Mammary epithelial cell (primary cell): ENCODE measurements at places on chromosomes 7 and 10. TPM values are rescaled to one million over a fixed set of nuclear protein-coding genes. Genes with fewer than 3 reads are reported as not detected.

Gene HOXA6
- total RNA-seq, result 1.7 and 3.1 TPM in 2 replicates

Gene SAMD9L
- 6.7 TPM for total RNA-seq

Gene CH25H
- not detected in 2 replicates for total RNA-seq

Gene CAV2
- 253 and 285 TPM in 2 replicates for total RNA-seq

Gene AKR1D1
- not detected in 2 replicates for total RNA-seq

Gene DOCK4
- 7.5 TPM for total RNA-seq

Gene CRHR2
- total RNA-seq, result not detected in 2 replicates

Gene CUBN
- total RNA-seq, result 0.24 and 0.28 TPM in 2 replicates

Gene POLR2J2
- 12.1 and 13.2 TPM in 2 replicates for total RNA-seq

Gene EN2
- total RNA-seq, result 0.26 and 0.43 TPM in 2 replicates

Gene PNLIPRP2
- total RNA-seq, result not detected

Gene FXYD4
- total RNA-seq, result not detected

Gene C10orf105
- total RNA-seq, result not detected in 2 replicates

Gene PAX2
- total RNA-seq, result not detected in 2 replicates

Gene MRM2
- total RNA-seq, result 26.0 and 29.9 TPM in 2 replicates

Gene FAM25A
- not detected for total RNA-seq

Gene FGFBP3
- 0.17 TPM for total RNA-seq

Gene CALHM2
- total RNA-seq, result 1.4 and 3.2 TPM in 2 replicates

Gene HOXA5
- total RNA-seq, result 11.0 TPM

Gene CYP2C19
- not detected in 2 replicates for total RNA-seq

Gene CHPF2
- 56.3 TPM for total RNA-seq

Gene OR2A42
- total RNA-seq, result not detected

Gene CYTH3
- 33.3 TPM for total RNA-seq

Gene ABLIM1
- 99.9 and 152 TPM in 2 replicates for total RNA-seq

Gene SNX10
- total RNA-seq, result 6.0 TPM

Gene ZNF365
- total RNA-seq, result 5.9 and 10.1 TPM in 2 replicates

Gene TDRD1
- total RNA-seq, result not detected in 2 replicates

Gene SLC25A40
- total RNA-seq, result 7.9 and 14.1 TPM in 2 replicates

Gene TSPAN12
- total RNA-seq, result 0.29 and 1.2 TPM in 2 replicates

Gene ARL4A
- total RNA-seq, result 24.9 and 26.4 TPM in 2 replicates

Gene BTBD16
- 0.24 TPM in 2 replicates for total RNA-seq

Gene MRC1
- total RNA-seq, result not detected in 2 replicates

Gene OR2A7
- 9.5 TPM for total RNA-seq
